ENCODE measurements at places on chromosomes 1 and 21. TPM values are rescaled to one million over a fixed set of nuclear protein-coding genes. Genes with fewer than 3 reads are reported as not detected.

DNA sequence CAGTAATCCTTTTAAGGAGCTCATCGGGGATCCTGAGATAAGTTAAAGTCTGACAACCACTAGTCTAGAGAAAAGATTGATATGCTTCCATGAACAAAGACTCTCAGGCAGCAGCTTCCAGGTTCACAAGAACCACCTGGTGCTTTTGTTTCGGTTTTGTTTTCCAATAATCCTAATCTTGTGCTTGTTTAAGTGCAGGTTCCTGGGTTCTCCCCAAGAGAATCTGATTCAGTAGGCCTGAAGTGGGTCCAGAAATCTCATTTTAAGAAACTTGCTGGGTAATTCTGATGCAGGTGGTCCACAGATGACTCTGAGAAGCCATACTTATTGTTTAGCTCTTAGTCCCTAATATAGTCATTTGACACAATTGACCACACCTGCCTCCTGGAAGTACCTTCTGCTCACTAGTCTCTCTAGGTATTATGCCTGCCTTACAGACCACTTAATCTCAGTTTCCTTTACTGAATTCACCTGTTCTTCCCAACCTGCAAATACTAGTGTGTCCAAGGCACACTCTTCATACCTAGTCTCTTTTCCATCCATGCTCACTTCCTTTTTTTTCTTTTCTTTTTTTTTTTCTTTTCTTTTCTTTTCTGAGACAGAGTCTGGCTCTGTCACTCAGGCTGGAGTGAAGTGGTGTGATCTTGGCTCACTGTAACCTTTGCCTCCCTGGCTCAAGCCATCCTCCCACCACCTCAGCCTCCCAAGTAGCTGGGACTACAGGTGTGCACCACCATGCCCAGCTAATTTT lies 20.5 kb upstream of the FRRS1 start:
- no peak for DNase-seq

The TTC22 gene
- total RNA-seq: not detected

The CLCA1 gene
- total RNA-seq: not detected

The OR11L1 gene
- total RNA-seq: not detected

GRCh38 chr1:165063181-165063965 lies 293.1 kb downstream of the LMX1A start:
- peak; percentile 42 for DNase-seq

DNA sequence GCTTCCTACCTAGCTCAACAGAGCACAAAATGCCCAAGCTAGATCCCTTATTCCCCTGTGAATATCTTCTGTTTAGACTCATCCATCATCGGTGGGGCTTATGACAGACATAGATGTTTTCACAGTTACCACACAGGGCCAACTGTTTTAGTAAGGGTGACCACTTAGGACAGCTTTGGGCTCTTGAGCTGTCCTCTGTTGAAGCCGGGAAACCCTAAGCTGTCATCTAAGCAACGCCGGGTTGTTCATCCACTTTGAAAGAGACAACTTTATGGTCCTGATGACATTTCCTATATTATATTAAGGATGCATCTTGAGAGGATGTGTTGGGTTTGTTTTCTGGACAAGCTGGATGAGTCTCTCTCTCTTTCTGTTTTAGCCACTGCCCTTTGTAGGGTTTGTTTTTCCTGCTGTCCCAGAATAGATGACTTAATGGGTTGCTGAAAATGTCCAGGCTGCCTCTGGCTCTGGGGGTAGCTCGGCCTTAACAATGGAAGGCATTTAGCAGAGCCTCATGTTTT lies 110.5 kb upstream of the UBE2U start:
- peak; percentile 45 for DNase-seq

DNA sequence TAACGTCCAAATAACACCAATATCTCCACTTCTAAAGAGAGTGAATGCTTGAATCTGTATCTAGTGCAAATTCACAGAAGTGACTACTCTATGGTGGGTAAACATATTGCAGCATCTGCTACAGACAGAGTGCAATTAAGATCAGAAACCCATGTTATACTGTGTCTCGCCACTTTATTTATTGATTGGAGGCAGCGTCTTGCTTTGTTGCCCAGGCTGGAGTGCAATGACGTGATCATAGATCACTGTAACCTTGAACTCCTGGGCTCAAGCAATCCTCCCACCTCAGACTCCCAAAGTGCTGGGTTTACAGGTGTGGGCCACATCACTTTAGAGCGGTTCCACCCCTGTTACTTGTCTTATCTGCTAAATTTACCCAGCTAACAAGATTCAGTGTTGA lies 57.0 kb downstream of the HLCS start:
- no peak for DNase-seq

The LDLRAD2 gene
- total RNA-seq: 0.09 TPM

The FMO3 gene
- 1.3 TPM for total RNA-seq

- DNase-seq: no peak
Measured at GRCh38 chr1:228446852-228447251, 30.2 kb upstream of the TRIM17 start.

The FNDC5 gene
- 0.99 TPM for total RNA-seq

The PI4KB gene
- total RNA-seq: 41.0 TPM

DNA sequence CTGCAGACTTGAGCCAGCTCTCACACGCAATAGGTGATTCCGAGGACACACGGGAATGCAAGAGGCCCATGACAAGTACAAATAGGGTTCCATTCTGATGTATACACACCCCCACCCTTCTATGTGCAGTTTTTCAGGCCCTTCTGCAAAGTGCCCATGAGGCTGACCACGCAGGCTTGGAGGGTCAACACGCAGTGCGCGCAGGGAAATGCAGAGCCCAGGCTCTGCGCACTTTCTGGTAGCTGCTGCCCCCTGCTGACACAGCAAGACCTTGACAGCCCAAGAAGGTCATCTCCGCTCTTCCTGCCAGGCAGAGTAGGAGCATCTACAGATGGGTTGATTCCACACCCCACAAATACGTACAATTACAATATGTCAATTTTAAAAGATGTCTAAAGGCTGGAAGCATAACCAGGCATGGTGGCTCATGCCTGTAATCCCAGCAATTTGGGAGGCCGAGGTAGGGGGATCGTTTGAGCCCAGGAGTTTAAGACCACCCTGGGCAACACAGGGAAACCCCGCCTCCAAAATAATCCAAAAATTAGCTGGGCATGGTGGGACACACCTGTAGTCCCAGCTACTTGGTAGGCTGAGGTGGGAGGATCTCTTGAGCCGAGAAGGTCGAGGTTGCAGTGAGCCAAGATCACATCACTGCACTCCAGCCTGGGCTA lies 18.5 kb downstream of the SH3BP5L start:
- peak; percentile 51 for DNase-seq

- no peak for DNase-seq
Measured at GRCh38 chr1:178485541-178485981, 11.2 kb downstream of the CLEC20A start.

DNA sequence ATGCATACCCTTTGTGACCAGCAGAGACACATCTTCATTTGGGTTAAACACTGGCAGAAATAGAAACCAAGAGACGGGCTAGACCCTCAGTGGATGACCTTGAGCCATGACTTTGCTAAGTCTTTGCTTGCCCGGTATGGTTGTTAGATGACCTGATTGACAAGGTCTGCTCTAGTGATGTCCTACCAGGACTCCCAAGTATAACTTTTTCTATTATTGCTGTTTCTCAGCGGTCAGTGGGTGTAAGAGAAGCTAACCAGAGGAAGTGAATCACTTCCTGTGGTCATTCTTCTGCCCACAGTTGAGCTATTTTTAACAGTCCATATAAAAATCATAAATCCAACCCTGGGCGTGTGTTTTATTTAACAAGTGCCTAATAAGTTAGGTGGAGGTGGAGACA lies 126.2 kb upstream of the ETS2 start:
- peak; percentile 74 for DNase-seq

The GCSAML gene
- not detected for total RNA-seq

DNA sequence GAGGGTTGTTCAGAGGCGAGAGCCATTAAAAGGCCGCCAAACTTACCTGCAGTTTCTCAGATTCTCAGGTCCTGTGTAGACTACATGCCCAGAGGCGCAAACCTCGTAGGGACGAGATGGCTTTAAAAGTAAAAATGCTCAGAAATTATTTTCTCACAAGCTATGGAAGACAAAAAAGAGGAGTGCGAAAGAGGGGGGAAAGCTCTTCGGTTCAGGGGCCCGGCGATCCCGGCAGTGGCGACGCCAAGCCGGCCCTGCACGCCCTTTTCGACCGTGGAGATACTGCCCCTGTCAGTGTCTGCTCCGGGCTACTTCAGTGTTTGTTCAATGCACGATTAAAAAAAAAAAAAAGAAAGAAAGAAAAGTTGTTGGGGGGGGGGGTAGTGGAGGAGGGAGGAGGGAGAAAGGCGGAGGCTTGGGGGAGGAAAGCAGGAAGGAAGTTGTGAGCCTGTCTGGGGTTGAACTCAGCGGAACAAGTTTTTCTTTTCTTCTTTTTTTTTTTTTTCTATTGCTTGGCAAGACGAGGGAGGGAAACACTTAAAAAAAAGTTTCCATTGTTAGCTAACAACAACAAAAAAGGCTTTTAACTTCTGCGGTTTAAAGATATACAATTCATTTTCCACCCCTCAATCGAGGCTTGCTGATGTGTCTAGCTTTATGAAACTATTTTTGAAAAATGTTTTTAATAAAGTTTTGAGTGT lies at the start of gene ITPKB:
Gene ITPKB, minus strand, starts transcription at position 288 of the 701 bp plus-strand sequence. CDS start 1,824 bp downstream, outside the sequence.
- DNase-seq: peak; percentile 89

DNA sequence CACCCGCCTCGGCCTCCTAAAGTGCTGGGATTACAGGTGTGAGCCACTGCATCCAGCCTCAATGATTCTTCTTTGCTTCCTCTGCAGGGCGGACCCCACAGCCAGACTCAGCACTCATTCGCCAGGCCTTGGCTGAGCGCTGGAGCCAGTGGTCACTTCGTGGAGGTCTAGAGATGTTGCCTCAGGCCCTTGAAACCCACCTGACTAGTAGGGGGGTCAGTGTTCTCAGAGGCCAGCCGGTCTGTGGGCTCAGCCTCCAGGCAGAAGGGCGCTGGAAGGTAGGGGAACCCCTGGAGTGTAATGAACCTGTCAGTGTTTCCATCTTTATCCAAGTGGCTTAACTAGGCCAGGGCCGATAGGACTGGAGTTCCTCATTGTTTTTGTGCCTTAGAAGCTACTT lies 2.7 kb downstream of the PPOX start:
- no peak for DNase-seq

DNA sequence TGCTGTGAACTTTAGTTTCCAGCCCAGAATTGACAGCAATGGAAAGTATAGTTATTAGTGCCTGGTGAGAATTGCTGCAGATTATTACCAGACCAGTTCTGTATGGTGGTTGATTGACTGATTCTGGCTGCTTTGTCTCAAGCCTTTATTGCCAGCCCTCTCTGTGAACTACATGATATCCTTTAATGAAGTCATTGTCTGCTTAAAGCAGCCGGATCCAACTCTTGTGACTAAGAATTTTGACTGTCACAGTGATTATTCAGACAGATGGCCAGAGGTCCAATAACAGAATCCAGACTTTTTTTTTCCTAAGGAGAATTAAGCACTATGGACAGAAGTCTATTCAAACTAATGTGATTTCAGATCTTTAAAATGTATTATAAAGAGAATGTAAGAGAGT lies 1548.6 kb upstream of the B3GALT2 start:
- DNase-seq: no peak

- DNase-seq: no peak
Measured at GRCh38 chr1:53369034-53369750, 41.3 kb upstream of the LRP8 start.

GRCh38 chr1:195763907-195764374 lies 844.3 kb downstream of the KCNT2 start:
- DNase-seq: no peak

- no peak for DNase-seq
Measured at GRCh38 chr1:71303617-71304041, 222.8 kb upstream of the ZRANB2 start.

The CATSPER4 gene
- not detected for total RNA-seq

The CCDC27 gene
- total RNA-seq: not detected

GRCh38 chr1:89261926-89262515 lies 10.6 kb downstream of the GBP5 start:
- no peak for DNase-seq

The CACHD1 gene
- 11.6 TPM for total RNA-seq

- peak; percentile 54 for DNase-seq
Measured at GRCh38 chr21:25895565-25896205, 160.9 kb downstream of the GABPA start.

- no peak for DNase-seq
Measured at GRCh38 chr1:234373959-234374254, 651 bp downstream of the COA6 start.

Measured in fibroblast of the aortic adventitia (primary cell).